Fibroblast of lung (primary cell): ENCODE measurements at places on chromosomes 4 and X. TPM values are rescaled to one million over a fixed set of nuclear protein-coding genes. Genes with fewer than 3 reads are reported as not detected.

- H3K4me3 ChIP-seq = no peak overlapping the region
- H3K36me3 ChIP-seq = no peaks in the 10 kb centered on the region
- H3K27ac ChIP-seq = no peak overlapping the region
- H3K27me3 ChIP-seq = no peaks in the 10 kb centered on the region
- no peaks in the 10 kb centered on the region for H3K4me1 ChIP-seq
Measured at GRCh38 chrX:70386235-70386634, 36.9 kb upstream of the GDPD2 start.

GRCh38 chrX:38987198-38987651 lies 186.0 kb downstream of the MID1IP1 start:
- no peaks in the 10 kb centered on the region for H3K36me3 ChIP-seq
- no peak overlapping the region for H3K4me3 ChIP-seq
- peak; percentile 61 for DNase-seq
- H3K4me1 ChIP-seq = no peaks in the 10 kb centered on the region

DNA sequence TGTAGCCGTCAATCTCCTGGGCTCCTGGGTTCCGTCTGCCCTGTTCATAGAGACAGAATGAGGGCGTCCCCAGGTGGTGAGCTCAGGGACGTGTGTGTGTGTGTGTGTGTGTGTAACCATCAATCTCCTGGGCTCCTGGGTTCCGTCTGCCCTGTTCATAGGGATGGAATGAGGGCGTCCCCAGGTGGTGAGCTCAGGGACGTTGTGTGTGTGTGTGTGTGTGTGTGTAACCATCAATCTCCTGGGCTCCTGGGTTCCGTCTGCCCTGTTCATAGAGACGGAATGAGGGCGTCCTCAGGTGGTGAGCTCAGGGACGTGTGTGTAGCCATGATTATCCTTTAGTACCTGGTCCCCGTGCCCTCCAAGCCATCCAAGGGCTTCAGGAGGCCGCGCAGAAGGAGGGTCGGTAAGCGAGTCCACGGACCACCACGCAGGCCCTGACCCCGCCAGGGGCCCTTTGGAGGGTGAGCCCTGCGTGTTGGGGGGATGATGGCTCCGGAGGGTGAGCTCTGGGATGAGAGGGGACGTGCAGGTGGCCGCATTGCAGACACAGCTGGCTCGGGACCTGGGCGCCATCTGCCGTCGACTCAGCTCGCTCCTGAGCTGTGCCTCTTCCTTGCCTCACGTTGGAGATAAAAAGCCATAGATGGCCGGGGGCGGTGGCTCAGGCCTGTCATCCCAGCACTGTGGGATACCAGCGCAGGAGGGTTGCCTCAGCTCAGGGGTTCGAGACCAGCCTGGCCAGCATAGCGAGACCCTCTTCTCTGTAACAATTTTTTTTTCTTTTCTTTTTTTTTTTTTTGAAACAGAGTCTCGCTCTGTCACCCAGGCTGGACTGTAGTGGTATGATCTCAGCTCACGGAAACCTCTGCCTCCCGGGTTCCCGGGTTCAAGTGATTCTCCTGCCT lies 5.4 kb upstream of the GTPBP6 start:
- no peaks in the 10 kb centered on the region for H3K4me1 ChIP-seq
- H3K4me3 ChIP-seq = no peak overlapping the region
- DNase-seq = peak; percentile 62
- H3K27me3 ChIP-seq = no peaks in the 10 kb centered on the region
- no peaks in the 10 kb centered on the region for H3K36me3 ChIP-seq
- H3K27ac ChIP-seq = no peak overlapping the region

DNA sequence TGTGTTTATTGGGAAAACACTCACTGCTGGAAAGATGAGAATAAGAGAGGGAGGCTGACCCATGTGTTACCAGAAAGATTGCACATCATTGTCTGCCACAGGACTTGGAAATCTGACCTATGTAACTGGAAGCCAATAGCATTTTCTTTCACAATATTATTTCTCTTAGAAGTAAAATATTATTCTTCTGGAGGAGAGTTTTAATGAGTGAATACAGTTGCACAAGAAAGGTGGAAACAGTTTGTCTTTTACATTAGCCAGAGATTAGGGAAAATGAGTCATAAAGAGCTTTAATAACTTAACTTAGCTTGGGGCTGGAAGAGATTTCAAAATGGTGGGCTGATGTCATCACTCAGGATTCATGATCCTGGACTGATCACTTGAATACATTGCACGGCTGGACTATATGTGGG lies 31.5 kb upstream of the LNX1 start:
- peak; percentile 60 for DNase-seq
- no peak overlapping the region for H3K4me3 ChIP-seq
- no peak overlapping the region for H3K27ac ChIP-seq
- H3K27me3 ChIP-seq = no peaks in the 10 kb centered on the region

DNA sequence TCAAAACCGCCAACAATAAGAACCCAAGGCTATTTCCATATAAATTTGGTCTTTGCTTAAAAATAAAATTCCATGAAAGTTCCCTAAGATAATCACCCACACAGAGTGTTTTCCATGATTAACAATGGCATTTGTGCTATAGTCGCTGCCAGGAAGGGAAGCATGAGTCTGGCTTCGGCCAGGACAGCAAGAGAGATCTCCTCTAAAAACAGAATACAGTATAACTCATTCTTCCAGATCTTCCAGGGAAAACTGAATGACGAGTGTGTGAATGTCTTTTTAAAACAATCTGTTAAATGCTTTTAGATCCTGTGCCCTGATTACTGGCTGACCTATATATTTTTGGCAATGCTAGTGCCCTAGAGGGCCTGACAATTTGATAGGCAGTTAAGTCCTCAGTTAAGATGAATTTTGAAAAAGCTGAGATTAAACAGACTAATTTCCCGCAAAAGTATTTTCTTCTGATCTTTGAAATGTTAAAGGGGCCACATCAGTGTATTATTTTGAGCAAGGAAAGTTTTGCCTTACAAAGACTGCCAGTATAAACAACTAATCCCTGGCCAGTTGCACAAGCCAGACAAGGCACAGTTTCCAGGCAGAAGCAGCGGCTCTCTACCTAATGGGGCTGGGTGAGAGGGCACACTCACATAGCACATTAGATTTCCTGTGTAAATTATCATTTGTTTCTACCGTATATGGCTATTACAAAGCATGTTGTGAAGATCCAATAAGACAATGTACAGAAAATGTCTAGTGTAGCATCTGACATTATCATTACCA lies 127.3 kb downstream of the DCHS2 start:
- no peaks in the 10 kb centered on the region for H3K36me3 ChIP-seq
- H3K4me3 ChIP-seq = no peak overlapping the region
- DNase-seq = no peak

- H3K27ac ChIP-seq = no peak overlapping the region
- no peak overlapping the region for H3K4me3 ChIP-seq
- DNase-seq = no peak
- H3K27me3 ChIP-seq = no peaks in the 10 kb centered on the region
Measured at GRCh38 chr4:107896646-107897045, 34.7 kb upstream of the CYP2U1 start.

DNA sequence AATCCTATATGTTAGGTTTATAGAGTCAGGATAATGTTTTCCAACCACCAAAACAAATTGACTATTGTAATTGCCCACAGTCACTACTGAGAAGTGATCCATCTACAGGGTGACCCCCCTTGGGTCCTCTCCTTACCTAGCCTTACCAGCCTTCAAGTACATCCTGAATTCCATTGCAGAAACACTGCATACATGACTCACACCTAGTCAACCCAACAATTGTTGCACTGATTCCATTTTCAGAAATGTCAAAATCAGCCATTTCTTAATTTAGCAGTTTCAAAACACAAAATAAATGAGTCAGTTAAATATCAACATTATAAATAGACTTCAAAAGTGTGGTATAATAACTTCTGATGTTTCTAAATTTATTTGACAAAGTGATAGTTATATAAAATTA lies 106.3 kb upstream of the TNIP3 start:
- no peaks in the 10 kb centered on the region for H3K4me1 ChIP-seq
- H3K36me3 ChIP-seq = no peaks in the 10 kb centered on the region
- no peaks in the 10 kb centered on the region for H3K27me3 ChIP-seq
- H3K27ac ChIP-seq = no peak overlapping the region
- DNase-seq = no peak
- H3K4me3 ChIP-seq = no peak overlapping the region

- peak; percentile 5 for DNase-seq
- H3K27me3 ChIP-seq = no peaks in the 10 kb centered on the region
- H3K36me3 ChIP-seq = no peaks in the 10 kb centered on the region
- no peak within 1 kb of the TSS for H3K4me3 ChIP-seq
- no peak within 1 kb of the TSS for H3K27ac ChIP-seq
Measured at GRCh38 chrX:14529290-14529989, at the start of gene GLRA2. TSS of gene GLRA2 (plus strand) at chrX:14529536. CDS start at chrX:14530058, 522 bp downstream.

GRCh38 chrX:113962343-113962742 lies 621.5 kb upstream of the HTR2C start:
- no peak overlapping the region for H3K4me3 ChIP-seq
- no peak overlapping the region for H3K27ac ChIP-seq
- no peaks in the 10 kb centered on the region for H3K27me3 ChIP-seq
- no peak for DNase-seq
- H3K36me3 ChIP-seq = no peaks in the 10 kb centered on the region

DNA sequence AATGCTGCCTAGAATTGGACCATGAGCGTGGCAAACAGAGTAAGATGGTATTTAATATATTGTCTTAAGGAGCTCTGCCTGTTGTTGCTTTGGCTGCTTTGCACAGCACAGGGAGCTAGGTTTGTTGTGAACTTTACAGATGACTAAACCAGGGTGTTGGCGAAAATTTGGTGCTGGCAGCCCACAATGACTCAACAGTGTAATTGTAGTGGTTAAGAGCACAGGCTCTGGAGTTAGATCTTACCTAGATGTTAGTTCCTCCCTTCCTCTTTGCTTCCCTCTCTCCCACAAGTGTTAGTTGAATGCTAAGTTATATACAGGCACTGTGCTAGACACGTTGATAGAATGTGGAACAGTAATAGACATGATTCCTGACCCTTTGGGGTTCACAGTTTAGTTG lies 128.9 kb upstream of the TRPC5 start:
- no peaks in the 10 kb centered on the region for H3K27me3 ChIP-seq
- no peaks in the 10 kb centered on the region for H3K36me3 ChIP-seq
- no peak for DNase-seq
- H3K4me1 ChIP-seq = no peaks in the 10 kb centered on the region

- H3K4me3 ChIP-seq = no peak overlapping the region
- H3K36me3 ChIP-seq = no peaks in the 10 kb centered on the region
- H3K4me1 ChIP-seq = no peaks in the 10 kb centered on the region
- DNase-seq = peak; percentile 21
Measured at GRCh38 chr4:160846121-160846520, 1317.7 kb downstream of the FSTL5 start.

DNA sequence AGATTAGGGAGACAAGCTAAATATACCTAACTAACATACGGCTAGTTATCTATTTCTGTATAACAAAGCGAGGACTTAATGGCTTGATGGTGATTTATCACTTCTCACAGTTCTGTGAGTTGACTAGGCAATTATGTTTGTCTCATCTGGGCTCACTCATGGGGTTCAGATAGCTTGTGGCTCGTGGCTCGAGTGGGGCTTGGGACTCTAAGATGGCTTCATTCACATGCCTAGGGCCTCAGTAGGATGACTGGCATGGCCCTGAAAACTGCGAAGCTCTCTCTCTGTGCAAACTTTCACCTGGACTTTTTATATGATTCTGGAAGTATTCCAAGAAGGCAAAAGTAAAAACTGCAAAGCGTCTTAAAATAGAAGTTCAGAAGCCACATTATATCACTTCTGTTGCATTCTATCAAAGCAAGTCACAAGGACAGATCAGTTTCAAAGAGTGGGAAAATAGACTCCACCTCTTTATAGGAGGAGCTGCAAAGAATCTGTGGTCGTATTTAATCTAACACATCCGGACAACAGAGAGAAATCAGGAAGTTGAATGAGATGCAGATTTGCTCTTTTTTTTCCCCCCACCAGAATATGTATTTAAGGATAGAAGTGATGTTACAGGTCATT lies 491.2 kb downstream of the INPP4B start:
- H3K36me3 ChIP-seq = no peaks in the 10 kb centered on the region
- H3K4me1 ChIP-seq = no peaks in the 10 kb centered on the region
- H3K4me3 ChIP-seq = no peak overlapping the region
- no peak overlapping the region for H3K27ac ChIP-seq

- H3K4me1 ChIP-seq = no peaks in the 10 kb centered on the region
- no peak for DNase-seq
- H3K4me3 ChIP-seq = no peak overlapping the region
Measured at GRCh38 chrX:146887020-146887419, 72.5 kb upstream of the CXorf51A start.

- no peaks in the 10 kb centered on the region for H3K4me1 ChIP-seq
- no peaks in the 10 kb centered on the region for H3K36me3 ChIP-seq
- no peak overlapping the region for H3K27ac ChIP-seq
Measured at GRCh38 chr4:84913176-84913575, 53.3 kb downstream of the WDFY3 start.

Gene GNRHR
- not detected in 2 replicates for total RNA-seq

Gene CSAG1
- total RNA-seq = not detected in 2 replicates

Gene RAP2C
- total RNA-seq = 13.6 and 24.4 TPM in 2 replicates

Gene PALLD
- 109 and 205 TPM in 2 replicates for total RNA-seq

Gene NOX1
- total RNA-seq = not detected in 2 replicates

Gene FAM149A
- total RNA-seq = 9.4 and 11.3 TPM in 2 replicates

Gene PNMA6F
- total RNA-seq = not detected in 2 replicates

Gene MAP7D3
- total RNA-seq = 19.0 and 20.5 TPM in 2 replicates
